ENCODE measurements at places on chromosomes 7 and 10.

DNA sequence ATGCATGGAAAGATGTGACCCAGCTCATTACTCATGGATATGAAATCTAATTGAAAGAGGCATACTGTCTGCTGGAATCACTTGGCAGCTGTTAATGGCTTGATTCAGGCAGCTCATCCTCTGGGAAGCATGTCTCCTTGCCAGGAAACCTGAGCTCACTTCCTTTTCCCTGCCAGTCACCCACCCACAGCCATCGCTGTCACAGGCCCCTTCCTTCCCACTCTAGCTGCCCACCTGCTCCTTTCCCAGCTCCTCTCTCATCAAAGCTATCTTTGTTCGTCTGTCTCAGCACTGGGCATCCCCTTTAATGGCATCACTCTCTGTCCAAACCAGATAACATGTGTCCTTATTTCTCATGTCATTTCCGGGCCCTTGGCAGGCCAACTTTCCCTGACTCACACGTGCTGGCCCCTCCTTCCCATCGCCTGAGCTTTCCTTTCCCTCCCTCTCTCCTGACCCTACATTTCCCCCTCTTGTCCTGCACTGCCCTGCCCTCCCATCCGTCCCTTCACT is 721.9 kb downstream of the TNS3 start:
- no peak for DNase-seq

DNA sequence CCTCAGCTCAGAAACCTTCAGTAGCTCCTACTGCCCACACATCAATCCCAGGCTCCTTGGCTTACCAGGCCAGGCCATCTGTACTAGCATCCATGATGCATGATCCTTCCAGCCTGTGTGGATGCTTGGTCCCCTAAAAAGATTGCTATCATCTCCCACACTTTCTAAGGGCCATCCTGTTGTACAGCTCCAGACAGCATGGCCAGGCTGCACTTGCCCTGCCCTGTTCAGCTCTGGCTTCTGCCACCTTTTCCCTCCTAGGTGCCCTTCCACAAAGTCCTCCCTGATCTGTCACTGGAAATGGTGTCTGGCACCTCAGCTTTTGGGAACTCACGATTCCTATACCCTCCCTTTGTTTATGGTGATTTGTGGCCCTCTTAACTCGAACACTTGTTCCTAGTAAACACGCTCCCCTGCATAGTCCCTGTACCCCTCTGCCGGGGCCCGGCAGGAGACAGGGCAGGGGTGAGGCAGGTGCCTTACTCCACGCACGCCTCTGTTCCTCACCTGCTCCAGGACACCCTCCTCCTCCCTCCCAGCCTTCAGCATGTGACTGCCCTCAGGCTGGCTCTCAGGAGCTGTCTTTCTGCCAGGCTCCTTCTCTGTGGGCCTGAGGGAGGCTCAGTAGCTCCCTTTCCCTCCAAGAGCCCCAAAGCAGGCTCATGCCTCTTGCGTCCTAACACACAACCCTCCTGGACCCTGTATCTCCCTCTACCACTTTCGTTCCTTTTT is 71.8 kb downstream of the CDH23 start:
- DNase-seq = no peak

DNA sequence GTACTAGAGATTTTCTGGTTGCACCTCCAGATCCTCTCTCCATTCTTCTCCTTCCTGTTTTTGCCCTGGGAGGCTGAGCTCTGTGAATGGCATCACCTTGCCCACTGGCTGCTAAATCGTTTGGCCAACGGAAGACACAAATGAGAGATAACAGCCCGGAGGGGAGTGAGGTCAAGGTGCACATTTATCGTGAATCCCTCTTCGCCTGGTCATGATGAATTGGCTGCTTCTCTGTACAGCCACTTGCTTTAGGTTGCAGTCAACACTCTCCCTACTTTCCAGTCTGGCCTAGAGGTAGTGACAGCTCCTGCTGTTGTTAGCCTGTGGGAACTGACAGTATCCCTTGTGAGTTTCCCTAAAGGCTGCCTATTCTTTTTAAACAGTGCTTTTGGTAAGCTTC is 85.4 kb upstream of the CHCHD3 start:
- DNase-seq = no peak

- DNase-seq = no peak
Measured at GRCh38 chr7:135147899-135148721, at the start of gene TMEM140. TSS of gene TMEM140 (plus strand) at chr7:135148072. CDS start at chr7:135164442, 16,370 bp downstream.

GRCh38 chr7:40455485-40455884 is 320.7 kb downstream of the SUGCT start:
- DNase-seq = peak; percentile 34

DNA sequence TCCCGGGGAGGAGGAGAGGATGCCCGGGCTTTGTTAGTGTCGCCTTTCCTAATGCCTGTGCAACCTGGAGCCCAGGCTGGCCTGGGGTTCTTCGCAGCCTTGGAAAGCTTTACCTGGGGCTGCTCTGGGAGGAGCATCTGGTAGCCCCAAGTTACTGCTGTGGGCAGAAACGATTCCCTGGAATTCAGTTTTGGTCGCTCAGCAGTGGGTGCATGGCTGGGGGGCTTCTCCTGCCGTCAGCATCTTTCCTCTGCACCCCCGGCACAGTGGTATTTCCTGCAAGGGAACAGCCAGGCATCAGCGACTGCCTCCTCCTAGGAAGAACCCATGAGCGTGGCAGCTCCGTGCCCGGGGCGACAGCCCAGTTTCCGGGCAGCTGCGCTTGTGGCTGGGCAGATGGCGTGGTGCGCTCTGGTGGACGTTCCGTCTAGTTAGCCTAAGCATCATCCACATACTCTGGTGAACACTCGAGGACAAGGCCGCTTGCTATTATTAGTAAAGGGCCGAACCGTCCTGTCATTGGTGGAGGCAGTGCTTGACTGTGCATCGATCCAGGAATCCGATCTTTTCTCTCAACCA is 107.0 kb upstream of the BTBD16 start:
- DNase-seq = no peak

- no peak for DNase-seq
Measured at GRCh38 chr10:72379776-72380175, 25.1 kb upstream of the DNAJB12 start.

DNA sequence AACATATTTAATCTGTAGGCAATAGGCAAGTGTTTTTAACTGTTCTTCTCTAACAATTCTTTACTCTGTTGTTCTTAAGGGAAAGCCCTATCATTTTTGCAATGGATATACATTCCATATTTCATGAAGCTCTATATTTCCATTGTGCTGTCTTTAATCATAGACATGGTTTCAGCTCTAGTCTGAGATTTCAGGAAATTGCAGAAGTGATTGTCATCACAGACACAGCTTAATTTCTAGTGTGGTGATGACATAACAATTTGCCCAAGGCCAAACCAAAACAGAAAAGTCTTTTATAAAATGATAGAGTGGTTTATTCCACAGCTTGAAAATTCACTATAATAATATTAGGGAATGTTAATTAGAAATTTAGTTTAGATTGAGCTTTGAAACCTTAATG is 494.1 kb upstream of the SEMA3A start:
- no peak for DNase-seq

- no peak for DNase-seq
Measured at GRCh38 chr7:102856036-102856435, 56.8 kb upstream of the LRRC17 start.

DNA sequence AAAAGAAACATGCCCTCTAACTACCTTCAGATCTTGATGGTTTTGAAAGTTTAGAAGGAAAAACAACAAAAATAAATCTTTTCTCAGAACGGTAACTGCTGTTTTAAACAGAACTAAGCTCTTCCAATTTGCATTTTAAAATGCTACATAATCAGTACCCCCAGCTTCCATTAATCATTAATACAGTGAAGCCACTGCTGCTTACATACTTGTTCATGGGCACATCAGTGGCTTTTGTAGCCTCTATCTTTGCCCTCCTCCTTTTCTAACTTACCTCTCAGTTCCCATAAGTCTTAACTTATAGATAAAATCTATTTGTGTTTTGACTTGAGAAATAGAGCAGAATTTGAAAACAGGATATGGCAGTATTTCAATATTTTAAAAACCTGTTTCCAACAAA is 109.1 kb downstream of the POLL start:
- DNase-seq = no peak

DNA sequence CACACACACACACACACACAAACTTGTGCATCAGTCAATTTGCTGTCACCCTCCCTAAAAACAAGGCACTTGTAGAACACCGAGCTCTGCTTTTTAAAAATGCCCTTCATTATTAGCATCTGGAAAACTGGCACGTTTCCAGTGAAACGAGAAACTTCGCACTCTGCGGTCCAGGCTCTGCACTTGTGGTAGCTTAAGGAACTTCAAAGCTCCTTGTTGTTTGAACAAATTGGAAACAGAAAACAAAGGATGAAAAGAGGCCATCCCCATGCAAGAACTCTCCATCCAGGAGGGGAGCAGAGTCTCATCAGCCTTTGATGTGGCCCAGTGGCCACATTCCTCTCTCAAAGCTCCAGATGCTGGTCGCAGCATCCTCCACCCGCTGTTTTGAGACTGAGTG is 105.1 kb downstream of the C10orf90 start:
- DNase-seq = no peak

DNA sequence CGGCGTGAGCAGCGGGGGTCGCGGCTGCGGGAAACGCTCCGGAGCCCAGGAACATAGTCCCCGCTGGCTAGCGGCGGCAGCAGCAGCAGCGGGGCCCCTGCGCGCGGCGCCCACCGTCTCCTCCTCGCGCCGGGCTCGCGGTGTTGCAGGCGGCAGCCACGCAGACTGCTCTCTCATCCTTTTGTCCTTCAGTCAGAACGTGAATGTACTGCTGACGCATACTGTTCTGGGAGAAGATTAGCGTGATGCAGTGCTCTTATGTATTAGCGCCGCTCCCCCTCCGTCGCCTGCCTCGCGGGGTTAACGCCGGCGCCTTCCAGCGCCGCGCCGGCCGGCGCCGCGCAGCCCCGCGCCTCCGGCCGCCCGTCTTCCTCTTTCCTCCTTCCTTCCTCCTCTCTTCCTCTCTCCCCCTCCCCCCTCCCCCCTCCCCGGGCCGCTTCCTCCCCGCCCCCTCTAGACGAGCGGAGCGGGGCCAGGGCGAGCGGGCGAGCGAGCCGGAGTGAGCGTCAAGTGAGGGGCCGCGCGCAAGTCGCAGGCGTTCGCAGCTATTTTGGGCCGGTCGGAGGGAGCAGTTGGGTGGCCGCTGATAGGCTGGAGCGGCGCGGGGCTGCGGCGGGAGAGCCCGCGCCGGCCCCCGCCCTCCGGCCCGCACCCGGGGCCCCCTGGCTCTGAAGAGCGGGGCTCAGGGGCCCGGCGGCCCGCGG is 816 bp upstream of the LRRC4 start:
- no peak for DNase-seq

DNA sequence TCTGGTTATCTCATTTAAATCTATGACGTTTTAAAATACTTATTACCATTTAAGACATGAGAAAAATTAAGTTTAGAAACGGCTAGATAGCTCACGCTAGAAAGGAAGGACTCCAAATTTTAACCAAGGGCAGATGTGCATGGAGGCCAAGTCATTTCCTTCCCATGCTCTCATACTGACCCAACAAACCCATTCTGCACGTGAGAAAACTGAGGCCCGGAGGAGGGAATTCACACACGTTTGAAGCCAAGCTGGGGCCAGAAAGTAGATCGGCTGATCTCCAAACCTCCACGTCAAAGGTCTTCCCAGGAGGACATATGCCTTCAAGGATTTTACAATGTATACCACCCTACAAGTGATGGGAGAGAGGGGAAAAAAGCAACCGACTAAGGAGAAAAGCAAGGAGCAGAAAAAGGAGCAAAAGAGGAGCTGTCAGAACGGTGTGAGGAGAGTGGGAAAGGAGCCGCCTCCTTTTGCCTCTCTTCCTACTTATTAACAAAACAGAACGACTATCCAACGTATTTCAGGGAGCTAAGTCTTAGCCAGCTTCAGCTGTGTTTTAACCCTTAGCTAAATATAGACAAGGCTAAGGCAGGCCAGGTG is 645 bp upstream of the SIRT1 start:
- no peak for DNase-seq

GRCh38 chr7:79320741-79321473 is 132.6 kb downstream of the MAGI2 start:
- no peak for DNase-seq

DNA sequence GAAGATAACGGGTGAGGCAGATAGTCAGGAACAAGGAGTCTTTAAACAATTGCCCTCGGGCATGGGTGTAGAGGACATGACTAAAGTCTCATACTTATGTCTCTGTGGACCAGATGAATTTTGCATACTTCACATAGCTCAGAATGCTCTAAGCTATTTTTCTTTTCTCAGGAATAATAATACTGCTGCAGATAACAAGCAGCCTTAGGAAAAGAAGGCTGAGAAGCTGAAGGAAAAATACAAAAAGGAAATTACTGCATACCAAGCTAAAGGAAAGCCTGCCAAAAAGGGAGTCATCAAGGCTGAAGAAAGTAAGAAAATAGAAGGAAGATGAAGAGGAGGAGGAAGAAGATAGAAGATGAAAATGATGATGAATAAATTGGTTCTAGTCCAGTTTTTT is 13.4 kb upstream of the ERCC6 start:
- no peak for DNase-seq

- no peak for DNase-seq
Measured at GRCh38 chr7:75884476-75884875, 5.6 kb downstream of the RHBDD2 start.

- no peak for DNase-seq
Measured at GRCh38 chr7:155373359-155374273, 75.9 kb downstream of the INSIG1 start.

DNA sequence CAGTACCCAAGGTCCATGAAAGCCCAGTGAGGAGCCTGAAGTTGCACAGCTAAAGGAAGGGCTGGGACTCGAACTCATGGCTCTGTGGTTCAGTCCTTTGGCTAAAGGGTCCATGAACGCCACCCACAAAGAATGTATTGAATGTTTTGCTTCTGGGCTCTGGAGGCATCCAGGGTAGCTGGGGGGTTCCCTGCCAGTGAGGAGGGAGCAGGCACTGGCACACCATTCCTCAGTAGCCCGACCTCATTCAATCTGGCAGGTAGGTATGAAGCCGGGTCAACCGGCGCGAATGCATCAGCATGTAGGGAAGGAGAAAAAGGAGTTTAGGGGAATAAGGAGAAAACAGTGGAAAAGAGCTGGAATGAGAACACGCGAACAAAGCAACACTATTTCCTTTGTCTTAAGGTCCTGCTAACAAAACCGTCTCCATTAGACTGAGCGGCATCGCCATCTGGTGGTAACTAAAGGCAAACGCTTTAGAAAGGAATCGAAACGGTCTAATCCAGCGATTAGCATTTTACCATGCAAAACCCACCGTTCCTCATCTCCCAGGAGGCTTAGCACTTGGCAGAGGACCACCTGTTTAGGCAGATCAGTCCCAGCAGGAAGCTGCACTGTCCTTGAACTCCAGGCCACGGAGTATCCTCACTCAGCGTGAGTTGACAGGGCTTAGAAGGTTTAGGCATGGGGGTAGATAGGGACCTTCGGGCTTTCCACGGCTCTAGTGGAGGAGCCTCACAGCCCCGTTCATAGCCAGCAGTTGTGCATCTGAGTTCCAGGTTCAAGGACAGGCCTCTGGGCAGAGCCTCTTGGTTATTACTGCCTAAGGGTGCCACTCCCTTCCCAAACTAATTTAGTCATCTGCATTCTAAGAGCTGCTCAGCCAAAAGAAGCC is 122.8 kb downstream of the UBE2H start:
- DNase-seq = peak; percentile 86

- no peak for DNase-seq
Measured at GRCh38 chr7:2879354-2879753, 35.2 kb upstream of the GNA12 start.

GRCh38 chr7:73702226-73702625 is 17.2 kb downstream of the STX1A start:
- peak; percentile 54 for DNase-seq

Measured in NB4 (cell line).